Forelimb muscle (tissue), 1 donor: ENCODE measurements at places on chromosomes 1 and 21.

GRCh38 chr1:110262846-110263631 lies 52.9 kb downstream of the KCNC4 start:
- DNase-seq: no peak

DNA sequence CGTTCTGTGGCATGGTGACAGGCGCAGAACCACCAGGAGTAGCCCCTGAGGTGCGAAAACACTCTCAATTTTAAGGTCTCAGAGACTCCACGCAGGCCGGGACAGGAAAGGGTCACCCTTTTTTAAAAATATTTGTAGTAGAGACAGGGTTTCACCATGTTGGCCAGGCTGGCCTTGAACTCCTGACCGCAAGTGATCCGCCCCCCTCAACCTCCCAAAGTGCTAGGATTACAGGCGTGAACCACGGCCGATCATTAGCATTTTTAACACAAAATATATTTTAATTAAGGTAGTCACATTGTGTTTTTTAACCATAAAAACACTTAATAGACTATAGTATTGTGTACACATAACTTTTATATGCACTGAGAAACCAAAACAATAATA lies 31.1 kb downstream of the ATP2B4 start:
- no peak for DNase-seq

GRCh38 chr1:33719326-33719725 lies 144.6 kb upstream of the HMGB4 start:
- DNase-seq: no peak

- no peak for DNase-seq
Observed at GRCh38 chr1:206923009-206923960, 1.5 kb upstream of the FCMR start.

GRCh38 chr1:157095091-157095490 lies 4.5 kb downstream of the ETV3L start:
- no peak for DNase-seq

GRCh38 chr1:70210820-70211219 lies 5.4 kb upstream of the LRRC40 start:
- DNase-seq: no peak

DNA sequence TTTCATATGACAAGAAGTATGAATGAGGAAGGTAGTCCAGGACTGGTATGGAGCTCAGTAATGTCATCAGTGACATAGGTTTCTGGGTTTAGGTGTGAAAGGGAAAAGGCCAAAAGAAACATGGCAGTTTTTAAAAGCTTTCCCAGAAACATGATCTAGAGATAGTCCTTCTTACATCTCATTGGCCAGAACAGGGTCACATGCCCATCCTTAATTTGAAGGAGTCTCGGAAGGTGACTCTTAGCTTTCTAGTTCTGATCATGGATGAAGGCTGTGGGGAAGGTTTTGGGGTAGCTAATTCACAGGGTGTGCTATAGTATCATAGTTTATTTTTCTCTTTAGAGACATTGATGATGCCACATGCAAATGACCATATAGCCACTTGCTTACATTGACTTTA lies 55.3 kb downstream of the RPS6KC1 start:
- no peak for DNase-seq

GRCh38 chr1:180376253-180376652 lies 126.1 kb downstream of the ACBD6 start:
- DNase-seq: no peak

GRCh38 chr1:19043579-19044443 lies 87.3 kb upstream of the IFFO2 start:
- no peak for DNase-seq

GRCh38 chr1:164767752-164768402 lies 208.9 kb downstream of the PBX1 start:
- DNase-seq: no peak

GRCh38 chr1:35851132-35851869 lies 31.7 kb upstream of the AGO1 start:
- DNase-seq: peak; percentile 87
